SK-N-SH (cell line): ENCODE measurements at places on chromosomes 11 and 22. TPM values are rescaled to one million over a fixed set of nuclear protein-coding genes. Genes with fewer than 3 reads are reported as not detected.

- DNase-seq: no peak
Observed at GRCh38 chr11:128772814-128773213, 78.9 kb downstream of the FLI1 start.

DNA sequence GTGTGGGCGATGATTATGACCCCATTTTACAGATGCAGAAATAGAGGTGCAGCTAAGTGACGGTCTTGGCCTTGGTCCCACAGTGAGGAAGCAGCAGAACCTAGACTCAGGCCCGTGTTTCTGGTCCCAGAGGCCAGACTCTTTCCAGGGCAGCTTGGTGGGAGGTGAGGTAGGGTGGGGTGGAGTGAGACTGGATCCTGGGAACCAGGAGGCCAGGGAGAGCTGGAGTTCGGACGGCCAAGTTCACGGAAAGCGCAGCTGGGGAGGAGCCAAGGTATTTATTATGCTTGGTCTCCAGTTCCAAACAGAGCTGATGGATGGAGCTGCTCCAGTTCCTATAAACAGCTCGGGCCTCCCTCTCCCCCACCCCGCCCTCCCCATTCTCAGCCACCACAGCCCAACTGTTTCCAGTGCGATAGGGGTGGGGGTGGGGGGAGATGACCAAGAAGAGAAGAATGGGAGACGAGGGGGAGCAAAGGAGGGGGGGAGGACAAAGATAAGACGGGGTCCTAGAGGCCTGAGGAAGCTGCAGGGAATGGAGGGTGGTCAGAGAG is 16.2 kb downstream of the LRRC32 start:
- no peak for DNase-seq

DNA sequence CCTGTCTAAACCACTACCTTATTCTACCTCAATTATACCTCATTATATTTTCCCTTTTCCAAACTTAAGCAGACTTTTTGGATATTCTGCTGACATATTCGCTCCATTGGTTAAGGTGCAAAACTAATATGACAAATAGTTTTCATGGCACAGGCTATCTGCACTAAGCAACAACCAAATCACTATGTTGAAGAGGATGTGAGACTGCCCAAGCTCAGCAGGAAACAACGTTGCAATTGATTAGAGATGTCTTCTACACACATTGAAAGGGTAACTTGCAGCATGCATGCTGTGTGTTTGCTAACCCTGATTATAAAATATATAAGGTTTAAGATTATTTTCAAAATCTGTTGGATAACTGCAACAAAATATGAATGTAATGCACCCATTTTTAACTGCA is 61.6 kb downstream of the STK33 start:
- DNase-seq: no peak

GRCh38 chr11:47551086-47551485 is 1.8 kb downstream of the CELF1 start:
- peak; percentile 37 for DNase-seq

DNA sequence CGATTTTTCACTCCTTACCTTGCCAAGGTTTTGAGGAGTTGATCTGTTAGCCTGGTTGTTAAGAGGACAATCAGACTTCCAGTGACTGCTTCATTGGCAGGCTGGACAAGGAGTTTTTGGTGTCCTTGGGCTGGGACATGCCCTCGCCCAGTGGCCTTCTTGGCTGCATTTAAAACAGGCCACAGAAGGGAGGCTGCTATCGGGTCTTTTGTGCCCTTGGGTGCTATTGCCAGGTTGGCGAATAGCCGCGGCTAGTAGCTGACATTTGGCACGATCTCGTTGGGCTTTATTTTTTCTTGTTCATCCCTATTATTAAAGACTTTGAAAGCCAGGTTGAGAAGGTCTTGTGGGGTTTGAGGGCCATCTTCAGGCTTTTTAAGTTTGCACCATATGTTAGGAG is 99.4 kb downstream of the ELP4 start:
- no peak for DNase-seq

DNA sequence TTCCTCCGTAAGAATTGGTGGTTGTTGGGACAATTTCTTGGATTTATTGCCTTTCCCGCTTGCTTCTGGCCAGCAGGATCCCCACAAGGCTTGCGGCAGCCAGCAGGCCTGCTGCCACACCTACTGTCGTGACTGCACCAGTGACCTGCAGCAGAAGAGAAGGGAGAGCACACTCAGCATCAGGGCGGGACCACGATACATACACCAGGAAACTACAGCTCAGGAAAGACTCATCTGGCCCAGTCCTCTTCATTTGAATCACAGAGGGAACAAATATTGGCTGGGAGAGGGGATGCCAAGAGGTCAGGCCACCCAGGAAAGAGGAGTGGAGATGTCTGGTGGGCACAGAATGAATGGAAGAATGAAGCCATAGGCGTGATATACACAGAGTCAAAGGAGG is 10.3 kb downstream of the PLAAT2 start:
- DNase-seq: no peak

The CASP1 gene
- polyA plus RNA-seq: 0.06 TPM in 1 of 2 replicates, not detected in the other

- no peak for DNase-seq
Observed at GRCh38 chr22:19341500-19341899, 50.0 kb upstream of the CLTCL1 start.

DNA sequence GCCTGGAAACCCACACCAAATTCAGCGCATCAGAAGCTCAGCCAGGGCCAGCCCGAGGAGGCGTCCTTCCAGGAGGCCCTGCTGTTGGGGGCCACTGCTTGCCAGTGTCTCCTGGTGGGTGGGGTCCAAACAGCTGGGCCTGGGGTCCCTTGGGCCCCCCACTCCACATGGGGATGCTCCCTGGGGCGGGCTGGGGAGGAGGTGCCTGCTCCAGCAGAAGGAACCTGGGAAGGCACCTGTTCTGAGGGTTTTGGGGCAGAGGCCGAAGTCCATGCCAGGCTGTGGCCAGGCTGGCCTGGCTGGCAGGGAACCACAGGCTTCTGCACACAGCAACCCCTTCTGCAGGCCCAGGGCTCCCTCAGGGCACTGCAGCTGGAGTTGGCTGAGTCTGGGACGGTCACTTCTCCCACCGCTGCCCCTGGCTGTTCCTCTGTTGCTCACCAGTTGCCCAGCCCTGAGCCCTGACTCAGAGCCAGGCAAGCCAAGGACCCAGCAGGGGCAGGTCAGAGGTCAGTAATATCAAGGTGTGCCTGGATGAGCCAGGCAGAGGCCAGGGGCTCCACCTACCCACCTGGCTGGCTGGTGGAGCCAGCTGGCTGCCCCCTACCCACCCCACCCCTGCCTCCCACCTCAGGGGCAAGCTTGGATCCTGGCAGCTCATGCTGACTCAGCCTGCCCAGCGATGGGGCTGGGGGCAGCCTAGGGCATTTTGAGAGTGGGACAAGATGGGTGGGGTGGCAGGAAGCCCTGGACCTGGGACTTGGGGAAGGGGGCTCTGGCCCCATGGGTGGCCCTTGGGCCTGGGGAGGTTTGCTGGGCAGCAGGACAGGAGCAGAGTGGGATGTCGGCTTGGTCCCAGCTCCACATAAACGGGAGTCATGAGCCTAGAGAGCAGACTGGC is 12.0 kb upstream of the PHLDA2 start:
- DNase-seq: peak; percentile 61

The CRYAB gene
- 0.92 and 1.5 TPM in 2 replicates for polyA plus RNA-seq

DNA sequence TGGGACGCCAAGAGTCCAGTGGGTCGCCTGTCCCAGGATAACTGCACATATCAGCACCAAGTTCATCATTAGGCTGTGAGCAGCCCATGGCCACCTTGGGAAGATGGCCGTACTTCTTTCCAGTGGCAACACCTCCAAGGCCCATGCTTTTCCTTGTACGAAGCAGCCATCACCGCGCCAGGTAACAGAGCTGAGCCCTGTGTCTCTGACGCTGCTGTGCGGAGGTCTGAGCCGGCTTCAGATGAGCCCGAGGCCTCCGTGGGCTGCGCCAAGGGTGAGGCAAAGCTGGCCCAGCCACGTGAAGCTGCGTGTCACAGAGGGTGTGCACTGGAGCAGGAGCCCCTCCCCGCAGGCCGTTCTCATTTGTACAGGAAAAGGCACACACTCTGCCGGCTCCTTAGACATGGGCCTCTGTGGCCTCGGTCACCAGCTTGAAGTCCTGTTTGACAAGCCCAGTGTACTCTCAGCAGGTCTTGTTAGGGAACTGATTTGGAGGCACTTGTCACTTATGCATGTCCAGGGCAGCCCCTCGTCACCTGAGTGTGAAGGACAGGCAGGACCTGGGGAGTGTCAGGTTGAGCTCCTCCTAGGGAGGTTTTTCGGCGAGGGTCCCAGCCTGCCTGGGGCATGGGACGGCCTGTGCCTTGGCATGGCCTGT is 401.5 kb downstream of the TBC1D22A start:
- no peak for DNase-seq

GRCh38 chr11:1845561-1846452 is 7.0 kb downstream of the TNNI2 start:
- no peak for DNase-seq

- DNase-seq: no peak
Observed at GRCh38 chr11:43953521-43953920, 11.1 kb downstream of the C11orf96 start.

- no peak for DNase-seq
Observed at GRCh38 chr11:86196913-86197312, 47.6 kb upstream of the EED start.

- DNase-seq: no peak
Observed at GRCh38 chr11:565921-566509, 5.2 kb downstream of the RASSF7 start.

The PGAP2 gene
- 41.3 and 44.1 TPM in 2 replicates for polyA plus RNA-seq

The PHLDA2 gene
- polyA plus RNA-seq: 16.2 and 23.6 TPM in 2 replicates

GRCh38 chr11:24760681-24761080 is 263.8 kb downstream of the LUZP2 start:
- DNase-seq: no peak

GRCh38 chr11:77267962-77268361 is 33.5 kb downstream of the GDPD4 start:
- no peak for DNase-seq

DNA sequence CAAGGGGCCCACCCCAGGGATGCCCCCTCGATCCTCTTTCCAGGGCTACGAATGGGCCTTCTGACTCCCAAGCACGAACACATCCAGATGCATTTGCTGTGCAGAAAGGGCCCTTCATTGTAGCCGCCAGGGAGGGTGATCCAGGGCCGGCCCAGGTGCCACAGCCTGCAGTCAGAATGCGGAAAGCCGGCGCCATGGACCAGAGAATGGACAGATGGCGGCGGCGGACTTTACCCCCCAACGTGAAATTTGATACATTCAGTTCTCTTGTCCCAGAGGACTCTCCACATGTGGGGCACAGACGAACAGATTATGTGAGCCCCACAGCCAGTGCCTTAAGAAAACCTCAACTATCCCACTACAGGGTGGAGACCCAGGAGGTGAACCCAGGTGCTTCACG is 87.2 kb downstream of the KIAA1671 start:
- DNase-seq: no peak

GRCh38 chr22:19358703-19359553 is 67.4 kb upstream of the CLTCL1 start:
- no peak for DNase-seq

The CASP12 gene
- not detected in 2 replicates for polyA plus RNA-seq
